ENCODE measurements at places on chromosomes 4 and X. TPM values are rescaled to one million over a fixed set of nuclear protein-coding genes. Genes with fewer than 3 reads are reported as not detected.

GNPDA2 gene
- 16.6 TPM for total RNA-seq

TREX2 gene
- 2.5 TPM for total RNA-seq

SPRY1 gene
- total RNA-seq: 51.7 TPM

HGFAC gene
- 0.50 TPM for total RNA-seq

PWWP3B gene
- total RNA-seq: 0.42 TPM

TRPC3 gene
- total RNA-seq: 0.24 TPM

EXOC1L gene
- not detected for total RNA-seq

FANCB gene
- 2.9 TPM for total RNA-seq

LRAT gene
- not detected for total RNA-seq

USP26 gene
- total RNA-seq: not detected
